ENCODE measurements at places on chromosomes 5 and 9. TPM values are rescaled to one million over a fixed set of nuclear protein-coding genes. Genes with fewer than 3 reads are reported as not detected.

The OBP2B gene
- not detected for polyA plus RNA-seq

The PCDHGC4 gene
- 1.8 TPM for polyA plus RNA-seq

DNA sequence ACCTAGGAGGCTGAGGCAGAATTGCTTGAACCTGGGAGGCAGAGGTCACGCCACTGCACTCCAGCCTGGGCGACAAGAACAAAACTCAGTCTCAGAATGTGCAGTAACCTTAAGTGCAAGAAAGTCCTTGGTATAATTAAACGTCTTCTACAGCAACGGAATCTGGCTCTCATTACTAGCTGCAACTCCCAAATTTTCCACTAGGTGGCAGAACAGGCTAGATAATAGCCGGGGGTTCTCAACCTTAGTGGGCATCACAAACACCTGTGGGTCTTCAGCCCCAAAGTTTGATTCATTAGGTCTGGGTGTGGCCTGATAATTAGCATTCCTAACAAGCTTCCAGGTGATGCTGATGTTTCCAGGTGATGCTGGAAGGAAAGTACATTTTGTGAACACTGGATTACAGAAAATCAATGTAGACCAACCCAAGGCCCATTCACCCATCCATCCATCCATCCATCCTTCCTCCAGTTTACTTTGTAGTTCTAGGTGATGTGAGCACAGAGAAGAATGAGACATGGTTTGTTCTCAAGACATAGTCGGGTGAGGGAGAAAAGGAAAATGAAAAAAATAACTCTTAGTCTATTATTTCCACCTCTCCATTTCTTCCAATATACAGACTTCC, 37.3 kb downstream of the FBXW2 start:
- DNase-seq, result peak; percentile 22

DNA sequence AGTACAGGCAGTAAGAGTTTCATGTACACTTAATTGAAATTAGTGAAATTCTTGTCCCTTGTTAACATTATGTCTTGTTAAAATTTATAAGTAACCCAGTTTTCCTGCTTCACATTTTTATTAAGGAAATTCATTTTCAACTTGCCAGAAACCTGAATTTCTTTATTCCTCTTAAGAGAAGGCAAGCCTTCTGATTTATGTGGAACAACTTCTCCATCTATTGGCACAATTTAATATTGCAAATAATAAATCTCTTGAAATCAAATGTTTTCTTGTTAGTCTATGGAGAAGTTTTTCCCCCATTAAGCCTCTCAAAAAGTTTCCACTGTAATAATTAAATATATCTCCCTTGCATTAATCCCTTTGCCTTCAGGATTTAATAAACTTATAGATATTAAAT, 33.8 kb upstream of the ACO1 start:
- DNase-seq, result peak; percentile 14

GRCh38 chr5:139385061-139386049, 2.3 kb upstream of the SLC23A1 start:
- DNase-seq, result no peak

DNA sequence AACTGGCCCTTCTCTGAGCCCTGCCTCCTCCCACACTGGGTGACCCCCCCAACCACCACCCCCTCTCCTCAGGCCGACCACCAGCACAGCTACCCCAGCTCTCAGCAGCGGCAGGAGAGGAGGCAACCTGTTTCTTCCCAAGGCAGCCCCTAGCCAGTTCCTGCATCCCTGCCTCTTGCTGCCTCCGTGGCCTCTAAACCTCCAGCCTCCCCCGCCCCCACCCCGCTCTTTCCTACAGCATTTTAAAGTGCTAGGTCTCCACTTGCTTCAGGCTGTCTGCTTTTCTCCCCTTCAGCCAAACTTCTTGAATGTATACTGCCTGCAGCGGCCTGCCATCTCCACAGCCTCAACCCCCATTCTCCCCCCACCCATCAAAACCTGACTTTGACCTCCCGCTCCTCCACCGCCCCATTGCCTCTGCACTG, 135.6 kb downstream of the DAB2IP start:
- DNase-seq, result no peak

- no peak for DNase-seq
Observed at GRCh38 chr9:96398582-96399324, 15.2 kb upstream of the SLC35D2 start.

DNA sequence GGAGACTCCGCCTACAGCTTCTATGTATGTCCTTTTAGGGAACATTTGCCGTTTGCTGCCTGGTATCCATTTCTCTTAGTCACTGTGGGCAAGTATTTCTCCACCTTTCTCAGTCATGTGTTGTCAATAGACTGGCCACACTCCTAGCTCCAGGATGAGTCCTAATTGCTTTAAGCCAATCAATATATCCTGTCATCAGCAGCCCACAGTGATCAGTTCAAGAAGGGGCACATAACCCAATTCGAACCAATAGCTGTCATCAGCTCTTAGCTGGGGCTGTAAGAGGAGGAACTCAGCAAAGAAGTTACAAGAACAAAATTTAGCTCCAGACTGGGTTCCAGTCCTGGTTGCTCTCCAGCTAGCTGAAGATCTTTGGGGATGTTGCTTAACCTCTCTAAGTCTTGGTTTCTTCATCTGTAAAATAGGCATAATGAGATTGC, 70.7 kb upstream of the MAN2A1 start:
- DNase-seq, result no peak

- DNase-seq, result peak; percentile 79
Observed at GRCh38 chr9:16521868-16522411, 348.5 kb downstream of the BNC2 start.

- DNase-seq, result no peak
Observed at GRCh38 chr9:80648336-80648735, 1041.0 kb downstream of the TLE1 start.
